ENCODE measurements at places on chromosomes 11 and 22.

DNA sequence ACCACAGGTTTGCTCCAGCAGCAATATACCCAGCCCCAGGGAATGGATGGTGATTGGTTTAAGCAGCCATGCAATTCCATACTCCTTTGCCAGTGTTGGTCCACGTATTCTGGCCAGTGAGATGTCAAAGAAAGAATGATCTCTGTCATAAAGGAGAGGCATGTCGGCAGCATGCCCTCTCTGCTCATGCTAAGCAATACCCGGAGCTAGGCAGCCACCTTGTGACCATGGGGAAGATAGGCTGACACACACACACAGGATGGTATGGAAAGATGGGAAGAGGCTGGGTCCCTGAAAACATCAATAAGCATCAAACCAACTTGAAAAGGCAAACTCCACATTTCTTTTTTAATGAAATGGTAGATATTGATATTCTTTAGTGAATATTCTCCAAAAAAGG lies 5.1 kb downstream of the ABCC8 start:
- peak; percentile 32 for DNase-seq

- no peak for DNase-seq
Measured at GRCh38 chr11:111422494-111423249, 43.6 kb upstream of the POU2AF1 start.

DNA sequence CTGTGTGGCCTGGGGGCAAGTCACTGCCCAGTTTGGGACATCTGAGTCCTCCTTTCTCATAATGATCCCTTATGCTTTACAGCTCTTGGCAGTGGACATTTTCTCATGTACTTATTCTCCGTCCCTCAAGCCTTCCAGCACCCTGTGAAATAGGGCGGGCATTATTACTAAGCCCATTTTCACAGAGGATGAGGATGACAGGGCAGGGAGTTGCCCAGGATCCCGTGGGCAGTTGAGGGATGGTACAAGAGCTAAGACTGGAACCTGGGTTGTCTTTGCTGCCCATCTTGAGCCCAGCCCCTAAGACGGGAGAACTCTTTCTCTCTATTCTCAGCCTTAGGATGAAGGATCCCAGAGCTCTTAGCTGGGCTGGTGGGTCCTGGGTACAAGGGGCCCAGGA lies 11.2 kb downstream of the CD82 start:
- DNase-seq, result no peak

GRCh38 chr11:121499405-121499804 lies 46.6 kb upstream of the SORL1-AS1 start:
- DNase-seq, result no peak

DNA sequence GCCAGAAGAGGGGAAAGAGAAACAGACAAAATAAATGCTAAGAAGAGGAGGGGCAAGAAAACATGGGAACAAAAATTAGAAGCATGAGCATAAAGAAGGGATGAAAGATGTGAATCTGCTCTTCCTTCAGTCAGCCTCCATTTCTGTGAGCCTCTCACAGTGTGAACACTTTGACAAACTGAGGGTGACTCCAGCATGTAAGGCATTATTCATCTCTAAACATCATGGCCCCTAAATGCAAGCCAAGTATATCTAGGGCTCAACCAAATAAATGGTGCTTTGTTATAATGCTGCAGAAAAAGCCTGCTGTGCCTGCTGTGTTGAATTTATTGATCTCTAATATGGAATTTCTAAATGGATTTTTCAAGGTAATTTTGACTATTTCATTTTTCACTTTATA lies 281.3 kb downstream of the TTC28 start:
- DNase-seq, result no peak

DNA sequence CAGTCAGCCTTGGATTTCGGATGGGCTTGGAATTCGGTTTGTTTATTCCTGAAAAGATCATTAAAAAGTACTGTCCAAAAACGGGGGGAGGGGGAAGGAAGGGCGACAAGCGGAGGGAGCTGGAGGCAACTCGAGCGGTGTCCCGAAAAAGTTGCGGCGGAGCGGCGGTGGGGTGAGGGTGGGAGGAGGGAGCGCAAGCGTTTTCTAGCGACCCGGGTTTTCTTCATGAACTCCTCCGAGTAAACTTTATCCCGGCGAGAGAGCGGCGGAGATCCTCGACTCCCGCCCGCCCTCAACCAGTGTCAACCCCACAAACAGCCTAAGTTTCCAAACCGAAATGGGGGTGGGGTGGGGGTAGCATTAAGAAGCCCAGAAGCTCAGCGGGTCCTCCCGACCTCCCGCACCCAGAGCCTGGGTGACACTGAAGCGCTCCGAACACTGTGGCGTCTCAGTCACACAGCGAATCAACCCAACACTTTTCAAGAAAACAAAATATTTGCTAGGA lies 133.0 kb upstream of the C11orf58 start:
- no peak for DNase-seq

- DNase-seq, result no peak
Measured at GRCh38 chr22:45651931-45652528, 19.6 kb upstream of the ATXN10 start.

DNA sequence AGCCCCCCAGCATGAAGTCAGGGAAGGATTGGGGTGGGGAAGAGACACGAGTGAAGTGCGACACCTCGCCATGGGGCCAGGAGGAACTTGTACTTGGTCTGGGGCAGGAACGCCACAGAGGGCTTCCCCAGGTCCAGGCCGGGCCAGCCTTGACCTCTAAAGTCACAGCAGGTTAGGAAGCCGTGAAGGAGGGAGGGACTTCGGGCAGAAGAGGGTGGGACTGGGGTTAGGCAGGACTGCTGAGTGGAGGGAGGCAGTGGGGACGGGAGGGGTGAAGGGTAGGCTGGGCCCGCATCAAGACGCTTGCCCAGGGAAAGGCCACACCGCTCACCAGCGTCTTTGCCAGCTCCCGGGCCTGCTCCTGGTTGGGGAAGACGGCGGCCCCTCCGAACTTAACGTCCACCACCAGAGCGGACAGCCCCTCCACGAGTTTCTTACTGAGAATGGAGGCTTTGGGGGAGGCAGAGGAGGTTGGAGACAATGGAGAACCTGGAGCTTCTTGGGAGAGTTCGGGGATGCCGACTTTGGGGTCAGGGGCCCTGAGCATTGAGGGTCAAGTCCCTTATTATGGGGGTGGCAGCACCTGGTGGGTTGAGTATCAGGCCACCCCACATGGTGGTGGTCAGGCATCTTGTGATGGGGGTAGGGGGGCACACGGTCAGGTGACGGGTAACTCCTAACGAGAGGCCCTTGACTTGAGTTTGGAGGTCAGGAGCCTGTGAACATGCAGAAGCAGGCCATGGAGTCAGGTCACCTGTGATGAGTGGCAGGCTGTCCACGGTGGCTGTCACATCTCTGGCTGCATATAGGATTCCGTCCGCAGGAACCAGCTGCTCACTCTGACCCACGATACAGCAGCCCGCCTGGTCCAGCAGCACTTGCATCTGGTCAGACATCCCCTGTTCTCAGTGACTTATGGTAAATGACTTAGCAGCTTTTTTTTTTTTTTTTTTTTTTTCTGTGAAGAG lies 1.7 kb upstream of the SCO2 start:
- no peak for DNase-seq

DNA sequence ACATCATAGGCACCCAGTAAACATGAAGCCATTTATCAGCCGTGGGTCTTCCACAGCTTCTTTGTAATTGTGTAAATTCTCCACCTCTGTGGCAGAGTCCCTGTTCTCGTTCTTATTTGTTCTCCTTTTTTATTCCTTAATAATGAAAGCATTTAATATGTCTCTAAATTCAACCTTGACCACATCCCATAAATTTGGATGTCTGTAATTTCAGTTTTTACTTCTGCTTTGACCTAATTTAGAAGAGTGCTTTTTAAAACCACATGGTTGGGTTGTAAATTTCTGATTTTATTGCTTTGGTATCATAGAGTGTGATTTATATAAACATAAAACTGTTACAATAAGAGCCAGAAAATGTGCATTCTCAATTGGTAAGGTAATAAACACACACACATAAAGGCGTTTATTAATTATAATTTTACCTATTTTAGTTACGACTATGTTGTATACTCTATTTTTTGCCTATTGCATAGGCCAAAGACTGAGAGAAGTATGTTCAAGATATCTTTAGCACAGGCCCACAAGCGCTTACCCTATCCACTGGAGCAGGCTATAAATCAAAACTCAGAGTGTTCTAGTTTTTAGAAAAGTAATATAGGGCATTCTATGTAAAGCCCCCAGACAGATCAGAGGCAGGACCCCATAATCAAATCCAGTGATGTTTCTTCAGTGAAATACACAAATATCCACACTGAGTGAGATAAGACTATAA lies 58.0 kb upstream of the CCND1 start:
- no peak for DNase-seq

GRCh38 chr11:130077671-130078070 lies 8.0 kb downstream of the APLP2 start:
- no peak for DNase-seq

DNA sequence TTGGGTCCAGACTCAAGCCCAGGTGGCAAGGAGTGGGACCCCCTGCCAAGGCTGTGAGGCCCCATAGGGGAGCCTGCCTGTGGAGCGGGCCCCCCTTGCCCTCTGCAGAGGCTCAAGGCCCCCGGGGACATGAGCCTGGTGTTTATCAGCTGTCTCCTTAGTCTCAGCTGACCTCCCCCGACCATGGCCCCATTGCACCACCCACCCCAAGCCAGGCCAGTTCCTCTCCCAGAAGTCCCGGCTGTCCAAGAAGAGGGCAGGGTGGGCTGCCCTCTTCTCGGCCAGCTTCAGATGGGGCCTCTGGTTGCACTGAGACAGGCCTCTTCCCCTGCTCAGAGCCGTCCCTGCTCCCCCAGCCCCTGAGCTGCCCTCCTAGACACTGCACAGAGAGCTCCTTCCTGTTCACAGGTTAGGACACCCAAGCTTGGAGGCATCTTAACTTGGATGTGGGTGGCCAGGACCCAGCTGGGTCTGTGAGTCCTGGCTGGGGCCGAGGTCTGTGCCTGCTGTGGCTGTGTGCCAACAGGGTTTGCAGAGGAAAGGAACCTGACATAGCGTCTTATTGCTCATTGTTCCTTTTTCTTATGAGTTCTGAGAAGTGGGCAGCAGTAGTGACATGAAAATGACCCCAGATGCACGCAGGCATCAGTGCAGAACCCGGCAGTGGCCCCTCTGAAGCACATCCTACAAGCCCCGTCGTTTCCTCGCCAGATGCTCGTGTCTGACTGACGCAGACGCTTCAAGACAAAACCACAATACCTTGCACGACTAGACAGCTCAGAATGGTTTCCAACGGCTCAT lies 5.4 kb downstream of the TRABD start:
- DNase-seq, result no peak

- no peak for DNase-seq
Measured at GRCh38 chr22:19786264-19786585, 25.6 kb downstream of the TBX1 start.

DNA sequence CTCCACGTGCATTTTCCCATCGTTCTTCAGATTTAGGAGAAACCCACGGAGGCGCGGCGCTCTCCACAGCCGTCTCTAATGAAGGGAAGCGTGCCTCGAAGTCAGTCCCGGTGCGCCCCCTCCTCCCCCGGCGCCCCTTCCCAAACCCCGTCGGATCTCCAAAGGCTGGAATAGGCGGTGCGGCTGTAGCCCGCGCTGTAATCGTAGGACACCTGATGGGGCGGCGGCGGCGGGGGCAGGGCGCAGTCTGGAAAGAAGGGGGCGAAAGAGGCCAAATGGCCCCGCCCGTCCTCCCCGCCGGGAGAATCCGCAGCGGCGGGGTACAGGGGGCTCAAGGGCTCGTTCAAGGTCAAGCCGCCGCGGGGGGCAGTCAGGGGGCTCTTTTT lies 1.3 kb downstream of the FAM181B start:
- no peak for DNase-seq

DNA sequence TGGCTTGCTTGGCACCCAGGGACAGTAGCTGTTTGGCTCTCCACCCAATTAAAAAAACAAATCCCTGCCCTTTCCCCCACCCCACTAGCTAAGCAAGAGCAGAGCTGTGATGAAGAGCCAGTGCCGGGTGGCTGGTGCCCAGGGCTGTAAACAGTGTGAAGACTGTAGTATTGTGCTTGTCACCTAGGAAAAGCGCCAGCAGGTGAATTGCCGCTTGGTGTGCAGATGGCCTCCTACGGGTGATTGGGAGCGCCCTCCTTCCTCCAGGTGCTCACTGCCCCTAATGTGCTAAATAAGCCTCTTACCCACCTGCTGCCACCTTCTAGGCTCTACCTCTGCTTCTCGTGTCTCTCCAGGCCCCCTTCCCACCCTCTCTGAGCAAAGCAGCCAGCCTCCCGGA lies 18.4 kb upstream of the RAPSN start:
- DNase-seq, result no peak

- DNase-seq, result peak; percentile 14
Measured at GRCh38 chr11:8019314-8020243, 32.4 kb downstream of the EIF3F start.

- DNase-seq, result peak; percentile 84
Measured at GRCh38 chr11:5624489-5625279, at the start of gene TRIM34. Gene TRIM34, plus strand, starts transcription at chr11:5625001. Its CDS starts 7,331 bp downstream, at chr11:5632332.

DNA sequence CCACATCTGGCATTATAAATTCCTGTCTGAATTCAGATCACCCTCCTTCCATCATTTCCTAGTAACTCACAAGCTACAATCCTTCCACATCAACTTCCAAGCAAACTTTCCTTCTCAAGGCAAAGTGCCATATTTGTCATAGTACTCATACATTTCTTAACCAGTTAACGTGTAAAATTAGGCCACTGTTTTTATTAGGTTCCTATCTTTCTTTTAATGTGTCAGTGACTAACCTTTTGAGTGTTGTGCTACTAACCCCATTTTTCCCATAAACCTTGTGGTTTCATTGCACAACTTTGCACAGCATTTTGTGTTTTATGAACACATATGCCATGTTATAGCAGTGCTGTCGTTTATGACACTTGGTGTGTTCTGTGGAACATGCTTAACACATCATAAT lies 90.1 kb downstream of the KIF18A start:
- DNase-seq, result no peak

GRCh38 chr11:119318240-119319135 lies 1.6 kb upstream of the MCAM start:
- DNase-seq, result no peak

GRCh38 chr11:69250186-69251056 lies 43.5 kb upstream of the MYEOV start:
- no peak for DNase-seq

DNA sequence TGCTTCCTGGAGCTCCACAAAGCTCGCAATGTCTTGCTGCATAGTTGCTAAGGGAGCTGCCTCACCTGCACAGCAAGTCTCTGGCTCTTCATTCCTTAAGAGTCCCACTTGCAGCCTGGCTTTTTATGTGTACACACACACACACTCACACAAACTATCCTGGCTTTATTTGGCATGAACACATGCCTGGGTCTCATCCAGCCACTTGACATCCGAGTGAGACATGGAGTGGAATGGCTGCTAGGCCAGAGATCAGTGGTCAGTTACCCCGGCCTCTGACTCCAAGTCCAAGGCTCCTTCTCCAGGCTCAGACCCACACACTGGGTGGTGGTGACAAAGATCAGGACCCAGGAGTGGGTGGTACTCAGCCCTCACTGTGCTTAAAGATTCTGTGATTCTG lies 37.9 kb upstream of the CLTCL1 start:
- no peak for DNase-seq

GRCh38 chr11:107679255-107680024 lies 32.4 kb downstream of the SLN start:
- DNase-seq, result no peak

- no peak for DNase-seq
Measured at GRCh38 chr11:112732031-112732430, 229.2 kb upstream of the NCAM1 start.
